SK-N-DZ (cell line): ENCODE measurements at places on chromosomes 4 and X.
A peak's percentile ranks its signal among the peaks of the same experiment; 100 is the strongest.

- no peak for DNase-seq
These were observed 49.4 kb upstream of the GUCY1A1 start for GRCh38 chr4:155617296-155617695.

DNA sequence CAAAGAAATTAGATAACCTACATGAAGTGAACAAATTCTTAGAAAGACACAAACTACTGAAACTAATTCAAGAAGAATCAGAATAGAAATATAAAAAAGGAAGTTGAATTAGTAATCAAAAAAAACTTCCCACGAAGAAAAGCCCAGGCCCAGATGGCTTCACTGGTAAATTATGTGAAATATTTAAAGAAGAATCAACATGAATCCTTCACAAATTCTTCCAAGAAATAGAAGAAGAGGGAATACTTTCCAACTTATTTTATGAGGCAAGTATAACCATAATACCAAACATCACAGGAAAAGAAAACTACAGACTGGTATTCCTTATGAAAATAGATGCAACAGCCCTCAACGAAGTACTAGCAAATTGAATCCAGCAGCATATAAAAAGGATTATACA lies 30.7 kb downstream of the MOSPD2 start:
- no peak for DNase-seq

- no peak for DNase-seq
These were observed 24.9 kb downstream of the PCGF3 start for GRCh38 chr4:730511-730910.

GRCh38 chrX:49249071-49249470 lies 13.8 kb downstream of the CCDC22 start:
- no peak for DNase-seq

- no peak for DNase-seq
These were observed 37.6 kb downstream of the RBM47 start for GRCh38 chr4:40592034-40592433.

- no peak for DNase-seq
These were observed 309.4 kb downstream of the MAPK10 start for GRCh38 chr4:86050496-86050895.

- peak; percentile 54 for DNase-seq
These were observed 4.5 kb downstream of the NBDY start for GRCh38 chrX:56733459-56734046.

- no peak for DNase-seq
These were observed 58.7 kb downstream of the TMA16 start for GRCh38 chr4:163553146-163553545.

DNA sequence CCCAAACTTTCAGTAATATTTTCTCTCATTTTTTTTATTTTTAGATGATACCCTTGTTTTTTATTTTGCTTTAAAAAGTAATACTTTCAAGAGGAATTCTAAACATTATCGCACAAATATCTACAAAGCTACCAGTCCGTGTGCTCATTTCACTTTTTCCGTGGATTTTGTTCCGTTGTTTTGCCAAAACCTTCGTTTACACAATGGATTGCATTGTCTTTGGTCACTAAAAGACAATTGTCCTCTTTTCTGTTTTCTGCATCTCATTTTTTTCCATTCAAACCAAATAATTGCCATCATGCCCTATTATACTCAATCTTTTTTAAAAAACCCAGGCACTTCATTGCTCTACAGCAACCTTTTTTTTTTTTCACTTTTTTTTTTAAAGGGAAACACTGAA lies 214.9 kb downstream of the CXXC4 start:
- no peak for DNase-seq

DNA sequence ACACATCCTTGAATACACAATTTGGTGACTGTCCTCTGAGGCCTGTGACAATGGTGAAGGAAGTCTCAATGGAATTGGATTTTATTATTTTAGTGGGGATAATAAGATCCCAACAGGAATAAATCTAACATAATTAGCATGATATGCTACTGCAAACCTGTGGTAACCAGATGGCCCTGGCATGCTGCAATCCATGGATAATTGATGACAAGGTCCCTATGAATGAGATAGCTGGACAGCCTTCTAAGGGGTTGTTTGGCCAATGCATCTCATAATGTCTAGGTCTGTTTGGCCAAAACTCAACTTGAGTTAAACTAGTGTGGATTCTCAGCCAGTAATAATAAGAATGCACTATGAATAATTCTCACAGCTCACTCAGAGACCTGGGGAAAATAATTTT lies 145.3 kb upstream of the GALNTL6 start:
- DNase-seq = peak; percentile 34

DNA sequence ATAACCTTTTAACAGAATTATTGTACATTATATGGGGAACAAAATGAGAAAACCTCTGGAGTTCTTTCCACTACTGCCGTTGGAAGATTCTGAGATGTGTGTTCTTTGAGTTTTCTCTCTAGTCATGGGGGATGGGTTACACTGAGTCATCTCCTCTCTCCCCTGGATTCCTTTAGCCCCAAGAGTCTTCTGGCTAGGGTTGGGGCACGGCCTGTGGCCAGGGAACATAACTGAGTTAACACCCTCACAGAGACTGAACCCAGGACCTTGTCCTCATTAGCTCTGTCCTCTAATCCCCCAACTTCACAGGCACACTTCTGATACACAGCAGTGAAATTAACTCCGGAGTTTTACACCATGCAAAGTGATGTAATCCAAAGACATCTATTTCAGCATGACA lies 142.3 kb upstream of the F9 start:
- DNase-seq = no peak

- no peak for DNase-seq
These were observed 118.3 kb downstream of the SORBS2 start for GRCh38 chr4:185693548-185694215.

GRCh38 chrX:66654411-66654810 lies 15.5 kb upstream of the EDA2R start:
- no peak for DNase-seq

DNA sequence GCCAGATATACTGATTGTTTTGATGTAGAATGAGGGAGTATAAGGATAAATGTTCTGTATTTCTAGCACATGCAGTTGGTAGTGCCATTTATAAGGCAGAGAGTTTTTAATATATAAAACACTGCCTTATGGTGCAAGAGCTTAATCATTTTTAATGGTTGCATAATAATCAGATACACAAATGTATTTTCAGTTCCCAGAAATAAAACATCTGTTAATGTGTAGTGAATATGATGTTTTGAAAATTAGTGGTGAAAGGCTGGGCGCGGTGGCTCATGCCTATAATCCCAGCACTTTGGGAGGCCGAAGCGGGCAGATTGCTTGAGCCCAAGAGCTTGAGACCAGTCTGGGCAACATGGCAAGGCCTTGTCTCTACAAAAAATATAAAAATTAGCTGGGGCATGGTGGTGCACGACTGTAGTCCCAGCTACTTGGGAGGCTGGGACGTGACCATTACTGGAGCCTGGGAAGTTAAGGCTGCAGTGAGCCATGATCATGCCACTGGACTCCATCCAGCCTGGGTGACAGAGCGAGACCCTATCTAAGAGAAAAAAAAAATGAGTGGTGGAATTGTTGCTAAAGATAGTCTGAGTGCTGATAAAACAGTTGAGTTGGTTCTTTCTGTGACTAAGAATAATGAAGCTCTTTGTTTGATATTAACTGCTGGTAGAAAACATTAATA lies 29.3 kb downstream of the CLCN3 start:
- no peak for DNase-seq

- no peak for DNase-seq
These were observed 253.7 kb downstream of the GRXCR1 start for GRCh38 chr4:43146198-43146597.

DNA sequence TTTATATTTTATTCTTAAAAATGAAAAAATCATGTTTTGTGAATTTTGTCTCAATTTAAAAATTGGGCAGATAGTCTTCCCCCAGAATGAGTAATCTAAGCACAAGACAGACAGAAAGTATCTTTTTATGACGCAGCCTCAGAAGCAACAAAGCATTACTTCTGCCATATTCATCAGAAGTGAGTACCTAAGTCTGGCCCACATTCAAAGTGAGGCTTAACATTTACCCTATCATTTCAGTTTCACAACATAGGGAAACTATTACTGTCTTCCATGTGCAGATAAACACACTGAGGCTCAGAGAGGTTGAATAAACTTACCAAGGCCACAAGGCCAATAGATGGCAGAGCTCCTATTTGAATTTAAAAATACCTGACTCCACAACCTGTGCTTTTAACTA lies 4.4 kb upstream of the PRDX4 start:
- DNase-seq = no peak

DNA sequence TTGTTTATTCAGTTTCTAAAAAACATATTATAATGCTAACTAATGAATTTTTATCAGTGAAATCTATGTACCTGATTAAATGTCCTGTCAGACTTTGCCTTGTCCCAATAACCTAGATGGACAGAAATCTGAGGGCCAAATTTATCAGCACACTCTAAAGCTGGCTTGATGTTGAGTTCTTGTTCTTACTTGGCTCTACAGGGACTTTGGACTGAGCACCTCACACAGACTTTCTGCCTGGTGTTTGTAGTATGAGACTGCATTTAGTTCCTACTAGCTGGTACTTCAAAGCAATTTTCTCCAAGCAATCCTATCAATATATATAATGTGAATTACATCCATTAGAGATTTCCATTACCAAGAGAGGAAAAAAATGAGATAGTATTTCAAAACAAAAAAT lies 37.8 kb downstream of the INTS12 start:
- no peak for DNase-seq

DNA sequence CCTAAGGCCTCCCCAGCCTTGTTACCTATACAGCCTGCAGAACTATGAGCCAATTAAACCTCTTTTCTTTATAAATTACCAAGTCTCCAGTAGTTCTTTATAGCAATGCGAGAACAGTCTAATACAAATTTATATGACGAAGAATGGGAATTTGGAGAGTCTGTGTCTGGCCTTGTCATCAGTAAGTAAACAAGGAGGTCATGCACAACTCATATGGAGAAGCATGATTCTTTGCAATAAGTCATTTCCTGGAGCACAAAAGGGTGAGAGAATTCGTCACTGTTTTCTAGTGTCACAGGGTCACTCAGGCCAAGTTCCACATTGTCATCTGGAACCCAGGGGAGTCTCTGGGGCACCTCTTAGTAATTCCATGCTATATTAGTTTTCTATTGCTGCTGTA lies 49.0 kb upstream of the HS6ST2 start:
- no peak for DNase-seq

DNA sequence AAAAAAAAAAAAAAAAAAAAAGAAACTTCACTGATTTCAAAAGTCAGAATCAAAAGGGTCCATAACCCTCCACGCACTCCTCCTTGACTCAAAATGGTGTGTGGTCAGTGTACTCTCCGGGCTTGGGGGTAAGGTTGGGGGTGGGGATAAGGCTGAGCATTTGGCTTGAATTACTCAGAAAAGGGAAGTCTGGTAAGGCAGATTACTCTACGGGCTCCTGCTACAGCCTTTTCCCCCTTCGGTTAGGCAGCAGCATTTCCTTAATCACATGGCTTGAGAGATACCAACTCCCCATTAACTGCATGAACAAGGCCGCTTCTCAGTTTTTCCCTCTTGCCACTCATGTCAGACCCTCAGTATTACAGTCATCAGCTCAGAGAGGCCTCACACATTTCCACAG lies 135.4 kb upstream of the DUSP21 start:
- no peak for DNase-seq

GRCh38 chr4:118842055-118842454 lies 6.1 kb upstream of the SEC24D start:
- no peak for DNase-seq

GRCh38 chr4:23001478-23001877 lies 308.7 kb downstream of the GBA3 start:
- DNase-seq = no peak

GRCh38 chrX:2451501-2452316 lies 49.1 kb downstream of the DHRSX start:
- DNase-seq = no peak

GRCh38 chrX:74890676-74891430 lies 34.4 kb downstream of the NEXMIF start:
- peak; percentile 31 for DNase-seq

DNA sequence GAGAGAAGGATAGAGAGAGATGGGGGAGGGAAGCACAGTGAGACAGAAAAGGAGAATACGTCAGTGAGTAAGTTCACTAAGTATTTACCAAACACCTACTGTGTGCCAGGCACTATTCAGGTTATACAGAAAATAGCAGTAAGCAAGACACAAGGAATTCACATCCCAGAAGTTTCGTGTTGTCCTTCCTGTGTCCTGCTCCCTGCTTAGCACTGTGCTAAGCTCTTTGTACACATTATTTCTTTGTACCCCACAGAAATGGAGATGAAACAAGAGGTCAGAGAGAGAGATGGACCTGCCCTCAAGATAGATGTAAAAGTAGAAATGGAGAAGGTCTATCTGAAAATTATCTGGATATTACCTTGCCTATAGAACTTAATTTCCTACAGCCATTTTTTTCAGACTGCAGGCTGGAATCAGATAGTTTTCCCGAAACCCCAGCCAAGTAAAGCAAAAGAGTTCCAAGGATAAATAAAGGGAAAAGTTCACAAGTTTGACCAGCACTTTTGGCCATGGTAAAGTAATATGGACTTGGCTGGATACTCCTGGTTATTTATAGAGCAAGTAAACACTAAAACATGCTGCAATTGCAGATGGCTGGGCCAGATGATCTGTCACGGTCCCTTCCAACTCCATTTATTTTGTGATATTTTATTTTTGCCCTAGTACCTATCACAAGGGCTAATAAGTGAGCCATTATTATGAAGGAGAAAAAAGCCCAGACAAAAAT lies 353.7 kb upstream of the SLC7A11 start:
- no peak for DNase-seq

DNA sequence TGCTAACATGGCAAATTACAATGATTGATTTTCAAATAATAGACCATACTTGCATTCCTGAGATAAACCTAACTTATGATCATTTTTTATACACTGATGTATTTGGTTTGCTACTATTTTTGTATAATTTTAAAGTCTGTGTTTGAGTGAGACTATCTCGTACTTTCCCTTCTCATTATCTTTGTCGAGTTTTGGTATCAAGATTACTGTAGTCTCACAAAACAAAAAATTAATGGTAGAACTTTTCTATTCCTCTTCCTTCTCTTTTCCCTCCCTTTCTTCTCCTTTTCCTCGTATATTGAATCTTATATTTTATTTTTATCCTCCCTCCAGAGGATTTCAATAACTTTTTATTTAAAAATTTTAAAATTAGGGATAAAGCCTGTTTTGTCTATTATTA lies 41.5 kb downstream of the RGS12 start:
- DNase-seq = no peak

GRCh38 chr4:2647403-2648158 lies 108.6 kb downstream of the TNIP2 start:
- DNase-seq = no peak

DNA sequence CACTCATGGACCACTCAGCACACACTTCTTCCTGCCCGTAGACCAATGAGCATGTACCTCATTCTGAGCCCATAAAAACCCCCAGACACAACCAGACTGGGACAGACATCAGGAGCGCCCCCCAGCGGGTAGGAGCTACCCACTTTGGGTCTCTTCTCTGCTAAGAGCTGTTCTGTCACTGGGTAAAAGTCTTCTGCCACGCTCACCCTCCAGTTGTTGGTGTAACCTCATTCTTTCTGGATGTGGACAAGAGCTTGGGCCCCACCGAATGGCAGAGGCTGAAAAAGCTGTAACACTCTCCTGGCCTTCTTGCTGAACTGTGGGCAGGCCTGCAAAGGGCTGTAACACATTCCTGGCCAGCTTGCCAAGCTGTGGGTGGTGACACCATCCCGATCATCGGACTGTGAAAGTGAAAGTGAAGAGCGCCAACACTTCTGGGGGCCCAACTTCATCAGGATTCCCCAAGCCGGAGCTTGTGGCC lies 137.6 kb downstream of the TECRL start:
- no peak for DNase-seq
